ENCODE measurements at places on chromosomes 3 and 15.

GRCh38 chr3:2153053-2153452 lies 54.4 kb downstream of the CNTN4 start:
- no peak for DNase-seq

DNA sequence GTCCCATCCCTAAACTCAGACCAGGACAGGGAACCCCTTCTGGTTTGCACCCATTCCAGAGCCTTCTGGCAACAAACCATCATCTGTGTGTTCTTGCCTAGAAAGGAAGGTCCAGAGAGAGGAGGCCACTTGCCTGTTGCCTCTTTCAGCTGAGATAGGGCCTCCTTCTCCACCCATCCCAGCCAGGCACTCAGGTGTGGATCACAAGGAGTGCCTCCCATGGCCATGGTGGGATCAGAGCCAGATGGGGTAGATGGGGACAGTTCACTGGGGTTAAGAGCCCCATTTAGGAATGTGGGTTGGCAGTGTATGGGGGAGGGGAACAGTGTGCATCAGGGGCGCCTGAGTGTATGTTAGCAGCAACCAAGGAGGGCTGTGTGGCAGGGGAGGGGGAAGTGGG lies 8.9 kb upstream of the CTDSPL start:
- DNase-seq = no peak

GRCh38 chr15:91282486-91282885 lies 182.4 kb downstream of the SV2B start:
- no peak for DNase-seq

GRCh38 chr3:119508172-119508845 lies 10.0 kb downstream of the TIMMDC1 start:
- DNase-seq = no peak

- DNase-seq = no peak
Measured at GRCh38 chr15:32903591-32904290, 185.9 kb downstream of the GREM1 start.

DNA sequence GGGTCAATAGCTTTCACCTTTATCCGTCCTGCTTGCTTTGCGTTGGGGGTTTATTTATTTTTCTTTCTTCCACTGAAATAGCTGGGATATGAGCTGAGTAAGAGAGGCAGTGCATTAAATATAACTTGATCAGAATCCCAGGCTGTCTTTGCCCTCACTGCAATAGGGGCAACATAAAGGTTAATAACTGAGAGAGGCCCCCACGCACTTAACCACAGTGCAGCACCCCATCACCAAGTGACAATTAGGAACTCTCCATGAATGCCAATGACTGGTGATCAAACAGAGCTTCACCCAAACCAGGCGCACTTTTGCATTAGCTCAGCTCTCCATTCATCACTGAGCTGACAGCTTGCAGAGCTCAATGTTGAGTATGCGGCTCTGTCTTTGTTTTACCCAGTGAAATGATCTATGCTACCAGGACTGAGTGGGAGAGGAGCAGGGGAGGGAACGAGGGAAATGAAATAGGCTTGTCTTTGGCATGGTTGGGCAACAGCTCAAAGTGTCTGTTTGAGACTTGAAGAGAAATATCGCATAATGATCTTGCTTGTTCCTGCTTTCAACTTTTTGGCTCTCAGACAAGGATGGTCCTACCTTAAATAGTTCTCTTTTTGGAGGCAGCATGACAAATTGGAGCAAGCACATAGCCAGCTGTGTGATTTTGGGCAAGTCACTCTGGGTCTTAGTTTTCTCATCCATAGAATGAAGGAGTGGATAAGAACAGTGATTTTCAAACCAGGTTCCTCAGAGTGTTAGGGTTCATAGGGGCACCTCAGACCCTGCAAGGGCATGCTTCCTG lies 14.5 kb upstream of the GLCE start:
- DNase-seq = no peak

DNA sequence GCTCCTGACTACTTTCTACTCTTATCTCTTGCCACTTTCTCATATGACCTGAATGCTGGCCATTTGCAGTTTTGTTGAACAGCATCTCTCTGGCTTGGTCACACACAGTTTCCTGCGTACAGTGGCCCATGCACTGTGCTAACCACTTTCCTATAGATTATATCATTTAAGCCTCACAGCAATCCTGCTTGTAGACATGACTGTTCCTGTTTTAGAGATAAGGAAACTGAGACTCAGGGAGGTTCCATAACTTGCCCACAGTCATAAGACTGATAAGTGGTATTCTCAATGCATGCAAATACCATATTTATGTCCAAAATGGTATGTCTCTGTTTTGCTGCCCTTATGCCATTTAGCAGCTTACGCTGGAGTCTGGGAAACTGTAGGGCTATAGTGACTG lies 229.5 kb downstream of the NR1D2 start:
- DNase-seq = no peak
